ENCODE measurements at places on chromosomes 11 and 22.
A peak's percentile ranks its signal among the peaks of the same experiment; 100 is the strongest.

DNA sequence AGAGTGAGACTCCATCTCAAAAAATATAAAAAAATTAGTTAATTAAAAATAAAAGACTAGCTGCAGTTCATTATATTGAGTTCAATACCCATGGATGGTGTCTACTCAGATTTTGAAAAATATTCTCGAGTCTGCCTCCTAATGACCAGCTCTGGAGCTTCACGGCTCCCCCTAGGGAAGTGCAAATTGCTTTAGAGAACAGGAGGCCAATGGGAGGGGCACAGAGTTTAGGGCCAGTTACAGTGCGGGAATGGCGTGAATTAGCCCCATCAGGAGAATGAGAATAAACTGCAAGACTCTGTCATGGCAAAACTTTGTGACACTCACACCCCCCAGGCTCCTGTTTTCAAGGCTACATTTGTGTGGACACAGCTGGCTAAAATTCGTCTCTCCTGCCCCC lies 4.6 kb downstream of the FGF4 start:
- no peak for DNase-seq

DNA sequence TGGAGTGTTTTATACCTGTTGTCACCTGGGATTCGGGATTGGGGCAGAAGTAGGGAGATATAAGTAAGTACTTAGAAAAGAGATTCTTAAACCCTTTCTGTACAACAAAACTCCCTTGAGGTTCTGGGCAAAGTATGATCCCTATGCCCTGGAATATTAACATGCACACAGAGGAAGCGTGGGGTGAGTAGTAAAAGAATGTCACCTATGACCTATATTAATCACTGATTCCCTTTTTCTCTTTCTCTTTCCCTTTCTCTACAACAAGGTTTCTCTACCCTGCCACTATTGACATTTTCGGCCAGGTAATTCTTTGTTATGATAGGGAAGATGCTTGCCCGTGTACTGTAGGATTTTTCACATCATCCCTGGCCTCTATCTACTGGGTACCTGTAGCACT lies 209.7 kb upstream of the PLET1 start:
- DNase-seq, result no peak

- no peak for DNase-seq
Observed at GRCh38 chr22:39090426-39091064, 6.5 kb upstream of the APOBEC3H start.

DNA sequence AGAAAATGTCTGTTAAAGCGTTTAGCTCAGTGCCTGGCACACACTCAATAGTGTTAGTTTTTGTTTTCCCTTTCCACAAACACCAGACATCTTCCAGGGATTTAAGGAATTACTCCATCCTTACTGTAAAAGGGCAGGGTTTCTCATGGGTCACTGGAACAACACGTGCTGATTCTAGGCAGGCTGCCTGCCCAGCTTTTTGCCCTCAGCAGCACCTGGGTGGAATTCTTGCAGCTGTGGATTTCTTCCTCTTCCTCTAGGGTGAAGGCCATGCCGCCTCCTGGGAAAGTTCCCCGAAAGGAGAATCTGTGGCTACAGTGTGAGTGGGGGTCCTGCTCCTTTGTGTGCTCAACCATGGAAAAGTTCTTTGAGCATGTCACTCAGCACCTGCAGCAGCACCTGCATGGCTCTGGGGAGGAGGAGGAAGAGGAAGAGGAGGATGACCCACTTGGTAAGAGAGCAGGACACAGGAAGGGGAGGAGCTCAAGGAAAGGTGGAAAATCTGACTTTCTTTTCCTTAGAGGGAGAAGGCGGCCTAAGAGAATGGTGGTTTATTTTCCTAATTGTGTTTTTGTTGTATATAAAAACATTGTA lies 5.4 kb downstream of the HINFP start:
- no peak for DNase-seq

GRCh38 chr11:36744375-36745168 lies 146.5 kb upstream of the RAG2 start:
- DNase-seq, result peak; percentile 17

DNA sequence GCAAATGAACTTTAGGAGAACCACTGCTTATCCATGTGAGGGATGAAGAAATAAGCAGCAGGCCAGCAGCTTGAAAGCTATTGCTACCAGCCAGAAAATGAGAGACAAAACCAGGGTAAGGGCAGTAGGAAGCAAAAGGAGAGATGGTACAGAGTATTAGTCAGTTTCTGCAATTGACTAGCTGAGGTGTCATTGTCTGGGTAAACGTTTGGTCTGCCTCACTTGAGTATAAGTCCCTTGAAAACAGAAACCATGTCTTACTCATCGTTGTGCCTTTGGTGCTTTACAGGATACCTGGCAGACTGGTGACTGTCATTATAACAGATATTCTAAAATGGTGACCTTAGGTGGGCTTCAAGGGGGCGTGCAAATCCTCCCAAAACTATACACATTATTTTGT lies 63.9 kb upstream of the USP47 start:
- no peak for DNase-seq

DNA sequence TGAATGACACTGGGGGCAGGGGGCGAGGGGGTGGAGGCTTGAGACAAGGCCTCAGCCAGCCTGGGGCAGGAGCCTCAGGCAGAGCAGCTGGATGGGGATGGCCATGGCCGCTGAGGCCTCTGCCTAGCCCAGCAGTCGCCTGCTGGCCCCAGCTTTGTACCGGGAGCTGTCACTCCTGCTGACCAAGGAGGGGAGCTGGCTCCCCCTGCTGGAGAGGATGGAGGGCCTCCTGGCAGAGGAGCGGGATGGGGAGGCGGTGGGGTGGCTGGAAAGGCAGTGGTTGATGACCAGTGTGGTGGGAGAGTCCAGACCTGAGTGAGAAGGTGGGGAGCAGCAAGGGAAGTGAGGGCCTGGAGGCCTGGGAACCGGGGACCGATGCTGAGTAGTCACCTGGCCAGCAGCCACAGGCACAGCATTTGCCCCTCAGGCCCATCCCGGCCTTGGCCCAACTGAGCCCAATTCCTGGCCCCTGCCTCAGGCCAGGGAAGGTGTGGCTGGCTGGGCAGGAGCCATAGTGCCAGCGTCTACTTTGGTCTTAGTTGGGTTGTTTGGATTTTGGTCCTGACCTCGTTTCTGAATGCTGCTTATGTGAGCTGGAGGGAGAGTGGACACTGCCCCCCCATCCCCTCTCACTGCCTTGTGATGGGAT lies 6.0 kb upstream of the SUSD2 start:
- no peak for DNase-seq

DNA sequence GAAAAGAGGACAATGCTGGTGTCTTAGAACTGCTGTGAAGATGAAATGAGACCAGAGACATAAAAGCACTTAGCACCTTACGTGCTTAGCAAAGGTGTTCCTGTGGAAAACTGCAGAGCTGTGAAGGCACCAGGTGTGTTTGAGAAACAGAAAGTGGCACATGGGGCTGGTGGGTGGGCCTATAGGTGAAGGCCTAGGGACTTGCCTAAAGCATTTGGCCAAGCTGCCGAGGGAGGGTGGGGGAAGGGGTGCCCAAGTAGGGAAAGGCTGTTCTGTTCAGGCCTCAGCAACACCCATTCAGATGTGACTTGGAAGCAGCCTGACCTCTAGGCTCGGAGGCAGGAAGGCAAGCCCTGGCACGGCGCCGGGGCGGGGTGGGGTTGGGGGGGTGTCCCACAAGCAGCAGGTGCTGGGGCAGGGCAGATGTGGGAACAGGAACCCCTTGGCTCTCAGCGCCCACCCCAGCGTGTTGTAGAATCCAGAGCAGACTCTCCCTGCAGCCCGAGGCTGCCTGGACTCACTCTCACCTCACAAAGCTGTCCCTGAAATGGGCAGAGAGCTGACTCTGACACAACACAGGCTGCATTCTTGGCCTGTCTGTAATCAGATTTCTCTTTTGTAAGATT lies 366.7 kb upstream of the NARS2 start:
- no peak for DNase-seq

- no peak for DNase-seq
Observed at GRCh38 chr22:27399161-27399560, 402.4 kb downstream of the MN1 start.

DNA sequence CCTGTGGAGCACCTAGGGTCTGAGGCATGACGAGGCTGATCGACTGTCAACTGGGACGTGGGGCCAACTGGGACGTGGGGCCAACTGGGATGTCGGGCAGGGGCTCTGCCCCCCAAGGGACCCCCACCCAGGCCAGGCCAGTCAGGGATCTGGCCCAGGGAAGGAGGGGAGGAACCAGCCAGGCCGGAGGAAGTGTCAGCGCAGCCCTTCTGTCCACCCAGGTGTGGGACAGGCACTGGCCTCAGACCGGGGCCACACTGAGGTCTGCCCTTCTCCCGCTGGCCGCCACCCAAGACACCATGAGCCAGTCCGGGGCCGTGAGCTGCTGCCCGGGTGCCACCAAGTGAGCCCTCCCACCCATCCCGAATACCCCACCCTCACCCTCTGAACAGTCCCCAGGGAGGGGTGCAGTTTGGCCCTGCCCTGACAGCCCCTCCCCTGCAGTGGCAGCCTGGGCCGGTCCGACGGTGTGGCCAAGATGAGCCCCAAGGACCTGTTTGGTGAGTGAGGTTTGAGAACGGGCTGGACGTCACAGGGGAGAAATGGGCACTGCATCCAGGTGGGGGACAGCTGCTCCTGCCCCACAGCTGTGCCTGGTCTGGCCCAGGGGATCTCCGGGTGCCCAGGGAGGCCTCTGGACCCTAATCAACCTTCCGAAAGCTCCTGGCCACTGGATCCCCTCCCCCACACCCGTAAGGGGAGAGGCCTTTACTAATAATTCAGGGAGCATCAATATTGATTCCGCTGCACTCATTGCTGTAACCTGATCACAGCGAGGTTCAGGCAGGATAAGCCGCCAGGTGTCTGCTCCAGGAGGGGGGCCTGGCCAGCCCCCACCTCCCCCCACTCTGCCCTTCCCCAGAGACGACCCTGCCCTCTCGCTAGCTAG lies 3.3 kb downstream of the EPS8L2 start:
- no peak for DNase-seq

GRCh38 chr22:31520051-31520450 lies 23.7 kb downstream of the SFI1 start:
- no peak for DNase-seq

DNA sequence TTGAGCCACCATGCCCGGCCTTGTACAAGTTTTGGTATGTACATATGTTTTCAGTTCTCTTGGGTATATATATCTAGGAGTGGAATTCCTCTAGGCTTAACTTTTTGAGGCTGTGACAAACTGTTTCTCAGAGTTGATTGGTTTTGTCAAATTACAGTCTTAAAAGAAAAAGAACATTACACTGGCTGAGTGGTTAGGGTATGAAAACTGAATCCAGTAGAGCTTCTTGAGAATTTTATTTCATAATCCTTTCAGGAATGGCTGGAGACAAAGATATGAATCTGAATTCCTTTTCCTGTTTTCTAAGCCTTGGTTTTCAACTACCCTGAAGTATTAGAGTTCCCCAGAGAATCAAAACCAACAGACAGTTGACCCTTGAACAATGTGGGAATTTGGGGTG lies 6.5 kb downstream of the METTL15 start:
- no peak for DNase-seq

GRCh38 chr11:15123849-15124248 lies 9.1 kb downstream of the INSC start:
- DNase-seq, result peak; percentile 40

GRCh38 chr11:75810637-75811390 lies 4.2 kb upstream of the UVRAG start:
- DNase-seq, result no peak

- DNase-seq, result no peak
Observed at GRCh38 chr11:90251599-90251998, 28.8 kb upstream of the CHORDC1 start.

DNA sequence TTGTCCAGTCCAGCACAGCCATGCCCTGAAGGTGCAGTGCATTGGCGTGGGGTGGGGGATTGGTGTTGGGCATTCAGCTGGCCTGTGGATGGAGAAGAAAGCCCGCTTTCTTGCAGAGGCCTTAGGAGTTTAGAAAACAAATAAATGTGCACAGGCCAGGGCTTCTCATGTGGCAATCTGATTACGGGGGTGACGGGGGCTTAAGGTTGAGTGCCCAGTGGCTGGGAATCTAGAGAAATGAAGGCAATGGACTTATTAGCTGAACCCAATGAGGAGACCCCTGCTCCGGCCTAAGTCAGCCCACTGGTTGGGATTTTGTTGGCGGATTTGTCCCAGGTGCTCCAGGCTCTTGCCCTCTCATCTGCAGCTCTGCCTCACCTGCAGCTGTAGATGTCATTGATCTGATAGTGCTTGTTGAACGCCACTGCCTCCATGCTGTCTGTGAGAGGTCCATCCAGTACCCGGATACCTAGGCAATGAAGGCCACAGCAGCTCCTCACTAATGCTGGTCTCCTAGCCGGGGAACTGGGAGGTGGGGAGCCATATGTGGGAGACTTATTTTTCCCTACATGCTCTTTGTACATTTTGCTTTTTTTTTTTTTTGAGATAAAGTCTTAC lies 6.2 kb downstream of the PCSK7 start:
- no peak for DNase-seq

DNA sequence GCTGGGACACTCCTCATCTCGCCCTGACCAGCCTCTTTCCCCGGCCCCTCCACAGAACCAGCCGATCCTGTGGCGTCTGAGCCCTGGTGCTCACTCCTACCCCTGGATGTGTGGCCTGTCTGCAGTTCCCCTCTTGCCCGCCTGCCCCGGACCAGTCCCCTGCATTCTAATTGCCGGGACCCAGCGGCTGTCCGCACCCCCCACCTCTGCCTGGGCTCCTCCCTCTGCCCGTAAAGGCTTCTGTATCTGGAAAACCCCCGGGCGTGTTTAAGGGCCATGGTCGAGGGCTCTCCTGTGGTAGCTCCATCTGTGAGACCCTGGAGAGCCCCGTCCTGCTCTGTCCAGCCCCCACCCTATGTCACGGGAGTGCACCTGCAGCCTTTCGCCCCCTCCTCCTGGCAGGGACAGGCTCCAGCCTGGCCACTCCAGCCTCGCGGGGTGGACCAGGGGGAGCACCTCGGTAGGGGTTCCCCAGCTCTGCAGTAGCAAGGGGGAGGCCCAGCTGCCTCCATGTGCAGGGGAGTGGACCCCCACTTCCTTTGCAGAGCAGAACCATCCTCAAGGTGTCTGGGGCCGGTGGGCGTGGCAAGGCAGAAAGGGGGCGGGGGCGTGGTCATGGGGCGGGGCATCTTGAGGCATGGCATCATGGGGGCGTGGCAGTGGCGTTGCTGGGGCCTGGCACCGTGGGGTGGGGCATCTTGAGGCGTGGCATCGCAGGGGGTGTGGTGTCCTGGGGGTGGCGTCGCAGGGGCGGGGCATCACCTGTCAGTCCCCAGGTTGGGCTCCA lies 430.4 kb downstream of the TBC1D22A start:
- DNase-seq, result no peak

GRCh38 chr11:69644071-69644961 lies 3.4 kb downstream of the CCND1 start:
- DNase-seq, result peak; percentile 60

GRCh38 chr22:37625737-37626136 lies 13.7 kb upstream of the SH3BP1 start:
- DNase-seq, result no peak

DNA sequence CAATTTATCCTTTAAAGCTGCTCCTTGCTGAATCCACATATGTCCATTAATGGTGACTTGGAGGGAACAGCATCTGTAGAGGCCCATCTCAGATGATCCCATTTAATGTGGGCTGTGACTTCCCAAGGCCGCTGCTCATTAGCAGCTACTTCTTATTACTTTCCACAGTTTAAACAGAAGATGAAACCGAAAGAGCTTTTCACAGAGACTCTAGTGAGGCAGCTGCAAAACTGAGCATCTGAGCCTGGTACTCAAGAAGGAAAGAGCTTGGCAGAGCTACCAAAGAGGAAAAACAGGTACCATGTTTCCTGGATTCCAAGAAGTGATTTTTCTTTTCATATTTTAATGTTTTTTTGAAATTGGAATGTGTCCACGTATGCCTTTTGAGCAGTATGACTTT lies 110.5 kb upstream of the NARS2 start:
- DNase-seq, result no peak

- DNase-seq, result no peak
Observed at GRCh38 chr11:72634472-72635095, 39.6 kb downstream of the PDE2A start.

Measured in fibroblast of skin of left biceps (primary cell).